ENCODE measurements at places on chromosomes 7 and 10. TPM values are rescaled to one million over a fixed set of nuclear protein-coding genes. Genes with fewer than 3 reads are reported as not detected.

FGL2 gene
- total RNA-seq: 4.4 TPM

FAM241B gene
- total RNA-seq: 10.0 TPM

ITIH2 gene
- total RNA-seq: not detected

MOGAT3 gene
- not detected for total RNA-seq
